ENCODE measurements at places on chromosomes 2 and 18.

- DNase-seq = no peak
These were observed 162.4 kb downstream of the LRP1B start for GRCh38 chr2:141968433-141968832.

DNA sequence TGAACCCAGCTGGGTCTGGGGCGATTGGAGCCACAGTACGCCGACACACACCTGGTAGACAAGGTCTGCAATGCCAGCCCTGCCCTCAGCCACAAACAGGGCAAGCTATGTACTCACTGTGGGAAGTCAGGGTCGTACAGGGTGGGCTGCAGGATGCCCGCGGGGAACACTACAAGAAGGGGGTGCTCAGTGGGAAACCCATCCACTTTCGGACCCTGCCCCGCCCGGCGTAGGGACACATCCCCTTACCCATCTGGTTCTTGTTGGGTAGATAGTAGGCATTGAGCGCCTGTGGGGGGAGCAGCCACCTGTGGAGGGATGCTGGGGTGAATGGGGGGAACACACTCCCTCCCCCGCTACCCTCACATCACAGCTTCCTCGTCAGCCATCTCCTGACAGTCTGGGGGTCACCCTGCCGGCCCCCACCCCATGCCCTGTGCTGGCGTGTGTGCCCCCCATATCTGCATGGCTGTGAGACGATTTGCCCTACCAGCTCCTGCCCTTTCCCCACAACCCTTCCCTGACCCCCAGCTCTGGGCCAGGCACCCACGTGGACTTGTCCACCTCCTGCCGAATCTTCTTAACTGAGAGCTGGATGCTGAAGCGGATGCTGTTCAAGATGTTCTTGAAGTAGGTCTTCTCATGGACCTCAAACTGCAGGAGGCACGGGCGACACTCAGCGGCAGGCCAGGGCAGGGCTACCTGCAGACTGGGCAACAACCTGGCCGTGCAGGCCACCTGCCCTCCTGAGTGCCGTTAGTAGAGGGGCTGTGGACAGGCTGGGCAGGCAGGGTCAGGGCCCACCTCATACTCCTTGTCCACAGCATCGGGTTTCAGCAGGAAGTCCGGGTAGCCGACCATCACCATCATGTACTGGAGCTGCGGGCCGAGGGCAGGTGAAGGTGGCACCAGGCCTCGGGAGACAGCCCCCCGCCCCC, 5.1 kb downstream of the ECEL1 start:
- no peak for DNase-seq

DNA sequence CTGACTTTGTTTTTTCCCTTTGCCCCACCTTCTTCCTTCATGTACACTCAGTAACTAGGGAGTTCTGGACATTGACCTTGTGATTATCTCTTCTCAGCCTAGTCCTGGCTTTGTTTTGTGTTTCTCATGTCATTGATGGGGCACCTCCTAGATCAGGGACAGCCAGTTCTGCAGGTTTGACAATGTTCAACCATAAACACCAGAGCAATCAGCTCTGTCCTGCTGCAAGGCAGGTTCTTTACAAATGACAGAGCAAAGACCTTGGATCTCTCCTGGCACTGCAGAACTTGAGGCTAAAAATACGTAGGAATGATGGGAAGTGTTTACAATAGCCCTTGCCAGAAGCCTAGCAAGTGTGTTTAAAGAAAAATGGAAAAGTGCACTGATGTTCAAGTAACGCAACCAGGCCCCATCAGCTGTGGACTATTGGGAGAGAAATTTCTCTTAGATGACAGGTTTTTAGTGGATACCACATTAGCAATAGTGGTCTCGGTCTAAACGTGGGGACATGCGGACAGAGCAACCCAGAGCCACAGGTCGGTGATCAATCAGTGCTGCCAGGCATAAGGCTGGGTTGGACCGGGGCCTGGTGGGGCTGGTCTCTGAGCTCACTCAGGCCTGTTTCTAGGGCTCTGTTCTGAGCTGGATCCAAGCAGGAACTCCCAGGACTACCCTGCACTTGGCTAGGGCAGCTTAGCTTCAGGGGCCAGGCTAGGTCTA, 76.8 kb downstream of the SOWAHC start:
- no peak for DNase-seq

- DNase-seq = no peak
These were observed 51.4 kb downstream of the PAX8 start for GRCh38 chr2:113227290-113227689.

DNA sequence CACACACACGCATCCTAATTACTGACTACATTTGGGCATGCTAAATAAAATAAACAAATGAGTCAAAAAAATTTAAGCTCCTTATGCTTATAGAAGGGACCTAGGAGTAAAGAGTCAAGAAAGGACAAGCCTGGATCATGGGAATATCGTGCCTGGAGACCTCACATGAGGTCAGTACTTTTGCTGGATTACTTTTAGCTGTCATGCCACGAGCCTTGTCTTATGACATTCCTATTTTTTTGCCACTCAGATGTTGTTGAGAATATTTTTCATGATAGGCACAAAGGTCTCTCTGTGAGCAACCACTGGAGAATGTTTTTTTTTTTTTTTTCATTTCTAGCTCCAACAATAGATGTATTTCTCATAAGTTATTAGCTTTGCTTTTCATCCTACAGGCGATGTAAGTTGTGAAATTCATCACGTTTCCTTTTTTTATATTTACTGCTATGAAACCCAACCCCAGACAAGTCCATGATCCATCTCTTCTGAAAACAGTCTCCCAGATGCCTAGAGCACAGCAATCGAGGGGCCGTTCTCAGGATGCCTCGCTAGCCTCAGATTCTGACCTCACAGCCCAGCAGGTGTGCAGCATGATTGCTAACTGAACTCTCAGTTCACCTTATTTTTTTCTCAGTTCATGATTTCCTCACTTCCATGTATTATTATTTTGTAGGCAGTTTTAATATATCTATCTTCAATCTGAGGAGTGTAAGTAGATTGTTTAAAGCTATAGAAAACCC, 464.5 kb downstream of the IRS1 start:
- DNase-seq = peak; percentile 77

DNA sequence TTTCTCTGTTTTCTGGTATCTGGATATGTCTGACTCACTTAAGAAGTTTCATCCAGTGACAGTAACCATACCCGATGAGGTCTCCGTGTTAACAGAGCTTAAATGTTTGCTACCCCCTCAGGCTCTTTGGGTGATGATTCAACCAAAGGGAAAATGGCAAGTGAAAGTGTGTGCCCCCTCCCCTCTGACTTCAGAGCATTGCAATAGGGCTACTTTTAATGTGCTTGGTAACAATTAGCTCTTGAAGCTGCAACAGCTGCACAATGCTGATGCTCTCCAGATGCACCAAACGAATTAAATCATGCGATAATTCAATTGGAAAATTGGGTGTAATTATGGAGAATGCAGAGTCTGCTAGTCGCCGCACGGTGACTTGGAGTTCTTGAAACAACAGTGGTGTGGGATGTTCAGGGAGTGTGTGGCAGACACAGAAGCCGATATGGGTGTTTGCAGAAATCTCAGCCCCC, 270.7 kb downstream of the ALK start:
- peak; percentile 21 for DNase-seq

GRCh38 chr2:194301946-194302345, 1355.1 kb upstream of the SLC39A10 start:
- no peak for DNase-seq

DNA sequence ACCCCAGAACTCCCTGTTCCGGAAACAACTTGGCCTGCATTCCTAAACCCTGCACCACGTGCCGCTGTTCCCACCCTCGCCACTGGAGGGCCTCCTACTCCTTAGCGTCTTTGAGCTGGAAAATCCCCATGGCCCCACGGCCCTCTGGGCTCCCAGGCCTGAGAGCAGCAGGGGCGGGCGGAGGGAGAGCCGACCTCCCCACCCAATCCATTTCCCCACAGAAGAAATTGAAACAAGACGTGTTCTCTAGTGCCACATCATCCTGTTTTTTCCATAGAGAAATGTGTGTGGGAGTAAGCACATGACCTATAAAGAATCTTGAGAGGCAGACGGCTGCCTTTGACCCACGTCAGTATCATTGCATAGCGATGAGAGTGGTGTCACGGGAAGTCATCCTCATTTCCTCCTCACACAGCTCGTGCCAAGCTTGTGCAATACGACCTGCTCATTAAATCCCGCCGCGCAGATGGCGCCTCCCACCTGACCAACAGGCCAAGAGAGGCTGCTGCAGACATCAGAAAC, 79.2 kb downstream of the LAMA1 start:
- DNase-seq = peak; percentile 81

- no peak for DNase-seq
These were observed 2068.9 kb upstream of the PIK3C3 start for GRCh38 chr18:39886136-39886535.

GRCh38 chr2:169776252-169776761, 22.4 kb upstream of the SSB start:
- peak; percentile 57 for DNase-seq

DNA sequence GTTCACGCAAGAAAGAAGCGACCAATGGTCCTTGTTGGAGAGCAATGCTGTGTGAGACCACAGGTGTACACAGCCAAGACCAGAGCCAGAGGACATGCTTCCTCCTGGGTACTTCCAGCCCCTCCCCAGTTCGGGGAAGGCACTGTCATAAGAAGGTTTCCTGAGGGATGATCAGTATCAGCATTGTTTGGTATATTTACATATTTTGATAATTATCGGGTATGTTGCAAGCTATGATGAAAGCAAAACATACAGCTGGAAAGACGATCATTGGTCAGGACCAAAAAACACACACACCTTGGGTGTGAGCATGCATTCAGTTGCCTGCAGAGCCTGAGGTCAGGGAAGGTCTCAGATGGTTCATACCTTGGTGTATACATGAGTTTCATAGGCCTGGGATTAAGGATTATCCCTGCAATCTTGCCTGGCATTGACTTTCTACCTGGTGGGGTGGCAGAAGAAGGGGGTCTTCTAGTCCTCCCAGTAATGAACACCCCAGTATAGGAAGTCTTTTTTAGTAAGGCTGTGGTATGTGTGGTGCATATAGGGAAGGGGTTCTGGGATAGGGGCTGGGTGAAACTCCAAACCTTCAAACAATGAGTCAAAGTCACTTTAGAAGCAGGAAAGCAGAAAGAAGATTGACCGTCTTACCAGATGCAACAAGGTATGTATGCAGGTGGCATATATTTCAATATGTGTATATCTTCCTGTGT, 2.9 kb downstream of the SERPINB2 start:
- DNase-seq = no peak

DNA sequence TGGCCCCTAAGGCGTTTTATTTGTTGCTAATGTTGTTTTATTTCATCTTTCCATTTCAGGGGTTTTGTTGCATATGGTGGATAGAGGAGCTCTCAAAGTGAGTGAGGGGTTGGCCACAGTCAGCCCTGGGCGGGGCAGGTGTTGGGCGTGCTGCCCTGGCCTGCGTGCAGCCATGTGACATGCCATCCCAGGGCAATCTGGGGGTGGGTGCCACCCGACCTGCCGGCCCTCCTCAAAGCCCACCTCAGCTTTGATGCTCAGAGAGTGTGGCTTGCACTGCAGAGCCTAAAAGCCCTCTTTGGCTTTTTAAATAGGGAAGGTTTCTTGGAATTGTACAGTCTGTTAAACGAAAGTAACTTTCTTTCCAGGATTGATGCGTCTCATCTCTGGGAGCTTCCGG, 18.4 kb downstream of the TSHZ1 start:
- DNase-seq = no peak

GRCh38 chr2:105888625-105889024, 143.9 kb downstream of the NCK2 start:
- DNase-seq = peak; percentile 11

DNA sequence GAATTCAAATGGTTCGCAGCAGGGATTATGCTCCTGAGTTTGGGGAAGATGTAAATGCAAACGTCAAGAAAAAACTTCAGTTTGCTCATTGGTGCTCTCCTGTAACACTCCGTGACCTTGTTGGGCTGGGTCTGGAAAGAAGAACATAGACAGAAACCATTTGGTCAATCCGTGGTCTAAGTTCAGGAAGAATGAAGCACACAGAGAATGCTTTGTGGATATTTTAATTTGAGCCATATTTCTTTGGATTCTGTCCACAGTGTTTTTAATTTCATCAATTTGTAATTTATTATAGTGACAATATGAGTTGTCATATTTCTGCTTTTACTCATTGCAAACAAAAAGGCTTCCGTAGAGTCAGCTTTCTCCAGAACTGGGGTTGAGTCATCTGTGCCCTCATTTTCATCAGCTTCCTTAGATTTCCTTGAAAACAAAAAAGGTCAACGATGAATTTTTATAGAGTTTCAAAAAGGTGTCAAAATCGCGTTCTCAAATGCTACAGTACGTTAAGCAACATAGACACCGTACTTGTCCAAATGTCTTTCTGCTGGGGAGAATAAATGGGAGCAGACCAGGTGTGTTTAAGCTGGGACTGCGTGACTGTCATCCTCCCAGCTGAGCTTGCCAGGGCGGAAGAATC, 606.4 kb downstream of the RNF144A start:
- DNase-seq = peak; percentile 72

Data from fibroblast of skin of back (primary cell).